MCF 10A (cell line): ENCODE measurements at places on chromosomes 16 and 17.

GRCh38 chr16:11604783-11605563, 18.3 kb upstream of the LITAF start:
- DNase-seq = no peak

- no peak for DNase-seq
These were observed 9.9 kb downstream of the PCTP start for GRCh38 chr17:55760643-55761355.

GRCh38 chr17:78667741-78668640, 90.8 kb upstream of the DNAH17 start:
- no peak for DNase-seq

- DNase-seq = no peak
These were observed 1.4 kb downstream of the CLDN9 start for GRCh38 chr16:3013998-3014690.

- no peak for DNase-seq
These were observed 13.7 kb upstream of the CA4 start for GRCh38 chr17:60135951-60136666.
